GM12878 (cell line): ENCODE measurements at places on chromosomes 6 and 20.
A peak's percentile ranks its signal among the peaks of the same experiment; 100 is the strongest.

- no peak overlapping the region for H3K27ac ChIP-seq
- H3K36me3 ChIP-seq, result no peaks in the 10 kb centered on the region; the same call in 1 of the 2 replicates
- H3K27me3 ChIP-seq, result 0 out of 2 replicates have a peak, but pooled peaks cover 2% of the 10 kb centered on the region
- no peak overlapping the region for H3K4me3 ChIP-seq
Measured at GRCh38 chr6:157516319-157517026, 135.5 kb downstream of the ZDHHC14 start.

DNA sequence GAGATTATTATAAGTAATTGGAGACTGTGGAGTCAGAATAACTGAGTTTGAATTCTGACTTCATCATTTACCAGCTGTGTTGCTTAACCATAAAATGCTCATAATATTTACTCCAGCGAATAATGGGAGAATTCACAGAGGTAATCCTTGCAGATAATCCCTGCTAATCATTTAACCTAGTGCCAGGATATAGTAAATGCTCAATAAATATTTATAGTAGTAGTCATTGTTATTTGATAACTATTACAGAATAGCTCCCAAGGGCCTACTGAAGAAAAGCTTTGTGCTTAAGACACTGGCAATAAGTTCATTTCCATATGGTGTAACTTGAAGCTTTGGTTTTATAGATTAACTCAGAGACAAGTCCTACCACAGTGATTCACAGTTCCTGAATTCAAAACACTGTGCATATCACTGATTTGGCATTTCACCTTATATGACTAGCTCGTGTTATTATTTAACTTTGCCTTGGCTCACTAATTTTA, 208.8 kb upstream of the PLCB4 start:
- no peak overlapping the region for H3K27ac ChIP-seq
- H3K4me3 ChIP-seq, result no peak overlapping the region
- no peaks in the 10 kb centered on the region for H3K36me3 ChIP-seq
- DNase-seq, result no peak
- H3K4me1 ChIP-seq, result no peaks in the 10 kb centered on the region
- no peaks in the 10 kb centered on the region for H3K27me3 ChIP-seq

DNA sequence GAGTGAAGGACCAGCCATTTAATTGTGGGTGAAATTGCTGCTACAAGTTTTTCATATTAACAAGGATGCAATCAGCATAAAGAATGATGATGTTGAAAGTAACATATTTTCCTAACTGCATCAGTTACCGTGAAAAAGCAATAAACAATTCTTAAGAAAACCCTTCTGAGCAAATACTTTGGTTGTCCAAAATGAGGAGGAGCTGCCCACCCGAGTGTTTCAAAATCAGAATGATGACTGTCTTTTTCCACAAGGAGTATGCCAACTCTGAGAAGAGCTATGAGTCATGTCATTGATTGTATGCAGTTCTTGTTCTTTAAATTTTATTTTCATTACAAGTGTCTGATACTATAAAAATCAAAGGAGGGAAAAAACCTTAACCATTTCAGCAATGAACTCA, 470.5 kb downstream of the COL12A1 start:
- no peaks in the 10 kb centered on the region for H3K36me3 ChIP-seq
- no peak overlapping the region for H3K4me3 ChIP-seq
- DNase-seq, result no peak
- no peaks in the 10 kb centered on the region for H3K4me1 ChIP-seq
- no peaks in the 10 kb centered on the region for H3K27me3 ChIP-seq

GRCh38 chr20:50412069-50412468, 98.1 kb upstream of the PTPN1 start:
- no peaks in the 10 kb centered on the region for H3K36me3 ChIP-seq
- no peak overlapping the region for H3K4me3 ChIP-seq
- no peak for DNase-seq
- H3K27ac ChIP-seq, result no peak overlapping the region
- no peaks in the 10 kb centered on the region; the same call in 1 of the 2 replicates for H3K27me3 ChIP-seq

DNA sequence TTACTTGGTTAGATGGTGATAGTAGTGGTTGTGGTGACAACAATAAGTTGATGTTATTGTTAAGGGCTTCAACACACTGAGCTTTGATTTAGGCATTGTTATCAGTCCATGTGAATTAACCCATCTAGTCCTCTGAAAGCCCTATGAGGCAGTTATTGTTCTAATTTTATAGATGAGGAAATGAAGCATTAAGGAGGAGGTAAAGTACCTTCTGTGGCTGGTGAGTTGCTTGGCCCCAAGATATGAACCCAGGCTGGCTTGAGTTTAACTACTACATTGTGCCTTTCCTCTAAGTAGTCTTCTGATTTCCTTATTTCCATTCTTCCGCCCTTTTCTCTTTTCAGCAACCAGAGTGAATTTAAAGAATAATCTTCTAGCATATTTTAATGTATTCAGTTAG, 81.7 kb downstream of the QKI start:
- no peaks in the 10 kb centered on the region for H3K4me1 ChIP-seq
- no peak overlapping the region for H3K27ac ChIP-seq
- no peaks in the 10 kb centered on the region for H3K27me3 ChIP-seq
- no peaks in the 10 kb centered on the region for H3K36me3 ChIP-seq
- H3K4me3 ChIP-seq, result no peak overlapping the region

- H3K27ac ChIP-seq, result no peak overlapping the region
- H3K4me3 ChIP-seq, result peak overlapping the region; percentile 43; the same call in 1 of the 2 replicates
- H3K27me3 ChIP-seq, result no peaks in the 10 kb centered on the region
- no peaks in the 10 kb centered on the region for H3K4me1 ChIP-seq
Measured at GRCh38 chr6:35522660-35523658, 10.3 kb upstream of the TULP1 start.

GRCh38 chr6:57116776-57117175, 26.8 kb downstream of the ZNF451 start:
- H3K27me3 ChIP-seq, result no peaks in the 10 kb centered on the region
- no peak overlapping the region for H3K27ac ChIP-seq
- no peaks in the 10 kb centered on the region for H3K4me1 ChIP-seq

- H3K27me3 ChIP-seq, result no peaks in the 10 kb centered on the region
- H3K4me3 ChIP-seq, result no peak overlapping the region
- no peak overlapping the region for H3K27ac ChIP-seq
- peaks cover 2% of the 10 kb centered on the region; the same call in 1 of the 2 replicates for H3K4me1 ChIP-seq
Measured at GRCh38 chr6:150715133-150715532, 115.4 kb downstream of the PLEKHG1 start.

GRCh38 chr6:155185544-155185943, 78.3 kb upstream of the CLDN20 start:
- DNase-seq, result no peak
- no peaks in the 10 kb centered on the region for H3K36me3 ChIP-seq
- peak overlapping the region; percentile 14 for H3K27ac ChIP-seq
- no peaks in the 10 kb centered on the region for H3K27me3 ChIP-seq
- H3K4me1 ChIP-seq, result peaks cover 22% of the 10 kb centered on the region

GRCh38 chr20:42567409-42567808, 622.3 kb downstream of the PTPRT start:
- no peaks in the 10 kb centered on the region for H3K4me1 ChIP-seq
- no peaks in the 10 kb centered on the region; the same call in 1 of the 2 replicates for H3K27me3 ChIP-seq
- DNase-seq, result no peak
- no peak overlapping the region for H3K27ac ChIP-seq

GRCh38 chr6:12030993-12031550, 19.0 kb downstream of the HIVEP1 start:
- H3K27ac ChIP-seq, result peak overlapping the region; percentile 37; the same call in 1 of the 2 replicates
- H3K4me3 ChIP-seq, result no peak overlapping the region
- peaks cover 16% of the 10 kb centered on the region; the same call in 1 of the 2 replicates for H3K36me3 ChIP-seq
- H3K27me3 ChIP-seq, result no peaks in the 10 kb centered on the region
- peaks cover 5% of the 10 kb centered on the region; the same call in 1 of the 2 replicates for H3K4me1 ChIP-seq

DNA sequence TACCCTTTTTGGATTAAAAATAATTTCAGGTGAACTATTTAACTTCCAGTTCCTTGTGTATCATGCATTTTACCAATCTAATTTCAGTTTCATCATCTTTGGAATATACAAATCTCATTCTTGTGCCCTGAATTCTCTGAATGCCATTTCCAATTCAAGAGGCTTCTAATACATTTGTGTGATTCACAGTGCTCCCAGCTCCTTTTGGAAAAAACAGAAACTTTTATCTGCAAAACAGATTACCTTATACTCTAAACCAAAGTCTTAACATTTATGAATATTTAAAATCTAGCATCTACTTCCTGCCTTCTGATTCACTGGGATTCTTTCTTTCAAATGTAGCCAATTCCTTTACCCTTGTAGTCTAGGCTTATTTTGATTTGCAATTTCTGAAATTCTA, 11.1 kb upstream of the PEX7 start:
- no peaks in the 10 kb centered on the region for H3K4me1 ChIP-seq
- no peaks in the 10 kb centered on the region for H3K36me3 ChIP-seq
- DNase-seq, result no peak
- no peak overlapping the region for H3K4me3 ChIP-seq

DNA sequence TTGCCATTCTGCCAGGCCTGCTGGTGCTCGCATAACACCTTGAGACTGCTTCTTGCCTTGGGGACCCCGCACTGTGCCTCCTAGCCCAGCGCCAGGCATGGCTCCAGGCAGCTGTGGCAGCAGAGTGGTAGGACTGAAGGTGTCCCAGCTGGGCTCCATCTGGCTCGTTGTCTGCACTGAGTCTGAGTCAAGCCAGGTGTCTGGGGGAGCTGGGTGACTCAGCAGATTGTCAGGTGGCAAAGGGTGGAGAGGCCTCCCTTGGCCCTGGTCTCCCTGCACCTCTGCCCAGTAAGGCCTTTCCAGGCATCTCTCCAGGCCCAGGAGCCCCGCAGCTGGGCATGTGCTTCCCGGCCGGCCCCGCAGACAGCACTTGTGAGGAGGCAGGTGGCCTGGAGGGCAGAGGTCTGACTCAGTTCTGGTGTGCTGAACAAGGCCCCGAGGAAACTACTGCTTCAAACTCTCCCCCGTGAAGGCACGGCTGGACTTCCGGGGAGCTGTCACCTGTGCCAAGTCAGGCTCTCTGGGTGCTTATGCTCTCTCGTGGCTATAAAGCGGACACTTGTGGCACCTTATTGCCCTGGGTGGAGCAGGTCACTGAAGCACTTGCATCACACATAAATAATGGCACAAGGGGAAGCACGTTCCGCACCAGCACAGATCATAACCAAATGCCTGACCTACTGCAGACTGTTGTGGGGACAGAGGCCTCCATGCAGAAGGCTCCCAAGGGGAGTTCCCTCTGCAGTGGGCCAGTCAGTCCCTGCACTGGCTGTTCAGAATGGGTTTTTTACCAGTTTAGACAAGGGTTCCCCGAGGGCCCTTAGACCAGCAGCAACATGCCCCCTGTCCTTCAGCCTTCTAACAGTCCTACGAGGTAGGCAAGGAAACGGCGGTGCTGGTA, 27.5 kb downstream of the FOXC1 start:
- DNase-seq, result no peak
- no peak overlapping the region for H3K27ac ChIP-seq
- no peaks in the 10 kb centered on the region for H3K27me3 ChIP-seq
- no peaks in the 10 kb centered on the region for H3K36me3 ChIP-seq

DNA sequence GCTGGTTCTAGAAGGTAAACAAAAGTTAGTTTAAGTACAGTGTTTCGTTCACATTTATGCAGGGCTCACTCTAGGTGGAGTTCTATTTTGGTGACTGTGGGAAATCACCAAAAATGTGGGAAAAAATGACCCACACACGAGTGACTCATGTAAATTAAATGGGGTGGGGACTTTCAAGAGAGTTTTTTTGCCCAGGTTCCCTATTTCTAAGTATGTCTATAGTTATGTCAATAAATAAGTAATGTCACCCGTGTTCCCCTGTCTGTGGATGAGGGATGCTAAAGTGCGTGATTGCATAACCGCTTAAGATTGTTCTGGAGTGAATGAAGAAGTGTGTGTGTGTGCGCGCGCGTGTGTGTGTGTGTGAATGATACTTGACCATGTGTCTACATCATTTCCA, 69.1 kb downstream of the MYB start:
- no peaks in the 10 kb centered on the region for H3K36me3 ChIP-seq
- no peaks in the 10 kb centered on the region for H3K27me3 ChIP-seq
- DNase-seq, result no peak
- no peak overlapping the region for H3K27ac ChIP-seq
- no peak overlapping the region for H3K4me3 ChIP-seq

DNA sequence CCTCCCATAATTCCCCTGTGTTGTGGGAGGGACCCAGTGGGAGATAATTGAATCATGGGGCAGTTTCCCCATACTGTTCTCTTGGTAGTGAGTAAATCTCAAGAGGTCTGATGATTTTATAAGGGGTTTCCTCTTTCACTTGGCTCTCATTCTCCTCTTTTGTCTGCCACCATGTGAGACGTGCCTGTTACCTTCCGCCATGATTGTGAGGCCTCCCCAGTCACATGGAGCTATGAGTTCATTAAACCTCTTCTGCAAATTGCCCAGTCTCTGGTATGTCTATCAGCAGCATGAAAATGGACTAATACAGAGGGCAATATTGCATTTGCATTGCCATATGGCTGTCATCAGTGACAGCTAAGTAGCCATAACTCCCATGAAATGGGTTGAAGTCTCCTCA, 63.2 kb downstream of the ZNF217 start:
- no peaks in the 10 kb centered on the region for H3K27me3 ChIP-seq
- no peak overlapping the region for H3K4me3 ChIP-seq
- no peaks in the 10 kb centered on the region for H3K36me3 ChIP-seq
- no peak overlapping the region for H3K27ac ChIP-seq
- DNase-seq, result no peak

DNA sequence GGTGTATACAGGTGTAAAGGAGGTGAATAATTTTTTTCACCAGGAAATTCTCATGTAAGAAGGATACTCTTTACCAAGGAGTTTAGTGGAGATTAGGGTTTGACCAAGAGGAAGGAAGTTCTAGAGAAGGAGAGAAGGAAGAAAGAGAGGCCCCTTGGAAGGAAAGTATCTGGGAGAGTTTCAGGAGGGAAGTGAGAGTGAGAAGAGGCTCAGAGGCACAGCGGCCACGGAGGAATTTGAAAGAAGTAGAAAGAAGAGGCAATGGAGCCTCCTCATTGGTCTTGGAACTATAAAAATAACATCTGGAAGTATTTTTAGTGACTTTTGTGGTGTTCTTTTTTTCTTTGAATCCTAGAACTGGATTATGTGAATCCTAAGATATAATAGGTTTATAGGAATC, 50.8 kb upstream of the MCUR1 start:
- H3K4me3 ChIP-seq, result no peak overlapping the region
- no peaks in the 10 kb centered on the region for H3K4me1 ChIP-seq
- no peak for DNase-seq
- H3K36me3 ChIP-seq, result no peaks in the 10 kb centered on the region

GRCh38 chr6:79628466-79629288, 2.5 kb upstream of the SH3BGRL2 start:
- H3K4me1 ChIP-seq, result peaks cover 5% of the 10 kb centered on the region; the same call in 1 of the 2 replicates
- no peaks in the 10 kb centered on the region for H3K36me3 ChIP-seq
- DNase-seq, result no peak

DNA sequence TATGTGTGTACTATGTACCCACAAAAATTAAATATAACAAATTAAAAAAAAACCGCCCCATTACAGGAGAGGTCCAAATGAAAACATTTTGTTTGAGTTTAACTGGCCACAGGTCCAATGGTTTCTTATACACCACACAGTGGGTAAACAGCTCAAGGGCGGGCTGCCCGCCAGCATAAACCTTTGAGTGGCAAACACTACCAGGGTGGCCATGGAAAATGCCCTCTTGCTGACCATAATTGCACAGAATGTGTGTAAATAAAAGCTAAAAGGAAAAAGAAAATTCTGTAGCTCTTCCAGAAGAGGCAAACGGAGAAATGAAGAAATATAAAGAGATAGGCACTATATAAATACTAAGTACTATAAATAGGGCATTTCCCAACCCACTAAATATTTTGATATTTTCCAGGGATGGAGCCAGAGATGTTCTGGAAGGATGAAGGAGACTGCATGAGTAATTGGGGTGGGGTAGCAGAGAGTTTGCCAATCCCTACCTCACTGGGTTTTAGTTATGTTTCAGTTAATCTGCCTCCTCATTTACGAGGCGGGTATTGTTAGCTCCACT, 1.1 kb upstream of the CDC5L start:
- no peak for DNase-seq
- no peak overlapping the region for H3K27ac ChIP-seq
- H3K4me3 ChIP-seq, result peak overlapping the region; percentile 98
